Smooth muscle cell of bladder (primary cell): ENCODE measurements at places on chromosomes 11 and 22. TPM values are rescaled to one million over a fixed set of nuclear protein-coding genes. Genes with fewer than 3 reads are reported as not detected.

Gene LRRC10B
- not detected in 2 replicates for total RNA-seq

Gene SLC5A12
- 0.09 and 0.14 TPM in 2 replicates for total RNA-seq

Gene ENTHD1
- total RNA-seq: not detected in 2 replicates

Gene ZNF214
- 6.7 and 6.8 TPM in 2 replicates for total RNA-seq
